ENCODE measurements at places on chromosomes 1 and 21.

DNA sequence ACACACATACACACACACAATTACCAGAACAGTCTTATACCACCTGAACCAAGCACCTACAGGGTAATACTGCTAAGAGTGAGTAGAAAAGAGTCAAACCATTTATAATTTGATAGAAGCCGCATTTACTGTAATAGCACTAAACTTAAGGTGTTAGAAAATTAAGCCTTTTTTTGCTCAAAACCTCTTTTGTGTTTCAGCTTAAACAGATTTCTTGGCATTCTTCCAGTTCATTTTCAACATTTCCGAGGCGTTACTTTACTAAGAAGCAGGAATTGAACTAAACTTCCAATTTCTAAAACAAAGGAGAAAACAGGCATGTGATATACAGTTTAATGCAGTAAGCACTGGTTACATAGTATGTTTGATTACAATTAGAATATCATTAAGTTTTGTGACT, 387.2 kb downstream of the NCAM2 start:
- DNase-seq = no peak

DNA sequence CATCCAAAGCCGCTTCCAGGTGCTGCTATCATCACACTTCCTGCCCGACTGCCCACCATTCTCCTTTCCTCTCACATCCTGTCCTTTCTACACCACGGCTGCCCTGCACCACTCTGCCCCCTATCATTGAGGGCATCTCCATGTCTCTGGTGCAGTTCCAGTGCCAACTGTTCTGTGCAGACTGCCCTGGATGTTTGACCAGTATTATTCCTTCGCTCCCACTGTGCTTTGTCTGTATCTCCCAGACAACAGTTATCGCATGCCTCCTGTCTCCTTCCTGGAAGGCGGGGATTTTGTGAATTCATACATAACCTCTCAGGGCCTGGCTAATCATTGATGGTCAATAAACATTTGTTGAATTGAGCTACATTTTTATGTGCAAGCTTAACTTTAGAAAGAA, 63.6 kb upstream of the GNG12 start:
- DNase-seq = no peak

GRCh38 chr1:198794498-198794897, 155.7 kb downstream of the PTPRC start:
- DNase-seq = peak; percentile 61

DNA sequence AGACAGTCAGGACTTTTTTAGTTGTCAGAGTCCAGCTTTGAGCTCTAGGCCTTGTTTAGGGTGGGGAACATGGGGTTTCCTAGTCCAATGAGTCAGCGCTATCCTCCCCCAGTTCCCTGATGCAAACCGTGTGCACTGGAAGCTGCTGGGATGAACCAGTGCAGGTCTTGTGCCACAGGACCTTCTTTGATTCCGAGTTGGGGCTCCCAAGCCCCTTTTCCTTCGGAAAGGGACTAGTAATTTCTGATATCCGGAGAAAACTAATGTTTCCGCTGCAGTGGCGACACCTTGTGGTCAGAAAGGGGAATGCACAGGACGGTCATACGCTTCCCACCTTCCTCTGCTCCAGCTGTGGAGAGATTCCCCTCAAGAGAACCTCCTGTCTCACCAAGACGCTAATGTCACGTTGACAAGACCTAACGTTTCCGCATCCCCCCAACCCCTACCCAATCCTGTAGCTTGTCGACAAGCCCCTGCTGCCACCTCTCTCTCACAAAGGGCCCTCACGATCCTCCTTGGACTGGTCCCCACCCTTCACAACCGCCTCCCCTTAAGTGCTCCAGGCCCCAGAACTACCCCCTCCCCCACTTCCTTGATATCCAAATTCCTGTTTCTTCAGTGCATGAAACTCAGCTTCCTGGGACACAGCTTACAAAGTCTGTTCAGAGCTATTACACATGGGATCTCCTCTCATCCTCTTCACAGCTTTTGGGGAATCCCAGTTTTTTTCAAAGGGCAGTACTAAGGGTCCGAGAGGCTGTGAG, 30.9 kb downstream of the GPA33 start:
- DNase-seq = peak; percentile 56

DNA sequence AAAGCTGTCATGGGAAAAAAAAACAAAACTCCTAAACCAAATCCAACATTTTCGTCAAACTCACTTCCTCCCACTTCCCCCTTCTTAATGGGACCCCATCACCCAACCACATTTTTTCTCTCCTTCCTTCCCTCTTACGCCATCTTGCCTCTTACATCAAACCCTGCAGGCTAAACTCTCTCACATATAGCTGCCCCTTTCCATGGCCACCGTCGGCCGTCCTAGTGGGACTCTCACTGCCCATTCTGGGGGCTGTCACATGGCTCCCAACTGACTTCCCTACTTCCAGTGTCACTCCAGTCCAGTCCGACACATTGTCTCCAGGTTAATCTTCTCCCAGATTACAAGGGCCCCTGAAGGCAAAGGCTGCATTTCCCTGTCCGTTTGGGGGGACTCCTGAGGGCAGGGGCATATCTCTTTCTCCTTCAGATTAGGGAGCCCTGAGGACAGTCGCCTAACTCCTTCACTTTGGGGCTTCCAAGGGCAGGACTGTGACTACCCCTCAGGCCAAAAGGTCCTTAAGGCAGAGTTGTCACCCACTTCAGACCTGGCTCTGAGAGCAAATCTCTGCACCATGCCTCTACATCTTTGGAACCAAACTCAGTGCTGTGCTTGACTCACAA, 658 bp downstream of the UBXN11 start:
- peak; percentile 55 for DNase-seq

DNA sequence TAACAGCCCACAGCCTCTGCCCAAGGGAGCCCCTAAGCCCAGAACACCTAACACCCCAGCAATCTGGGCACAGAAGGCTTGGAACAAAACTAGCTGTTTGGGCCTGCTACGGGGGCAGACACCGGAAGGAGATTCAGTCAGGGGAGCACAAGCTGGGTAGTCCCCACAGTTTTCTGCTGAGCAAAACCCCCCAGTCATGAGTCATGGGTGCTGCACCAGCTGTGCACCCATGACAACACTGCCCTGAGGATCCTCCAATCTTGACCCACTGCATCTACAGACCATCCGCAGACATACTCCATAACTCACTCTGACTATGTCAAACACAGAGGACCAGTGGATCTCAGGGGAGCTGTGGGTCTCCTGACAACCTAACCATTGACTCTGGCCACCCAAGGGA, 105.1 kb downstream of the LRIG2 start:
- DNase-seq = no peak
